GM12892 (cell line): ENCODE measurements at places on chromosomes 7 and 10.

- DNase-seq = no peak
Measured at GRCh38 chr10:70985824-70986622, 97.7 kb upstream of the PCBD1 start.

DNA sequence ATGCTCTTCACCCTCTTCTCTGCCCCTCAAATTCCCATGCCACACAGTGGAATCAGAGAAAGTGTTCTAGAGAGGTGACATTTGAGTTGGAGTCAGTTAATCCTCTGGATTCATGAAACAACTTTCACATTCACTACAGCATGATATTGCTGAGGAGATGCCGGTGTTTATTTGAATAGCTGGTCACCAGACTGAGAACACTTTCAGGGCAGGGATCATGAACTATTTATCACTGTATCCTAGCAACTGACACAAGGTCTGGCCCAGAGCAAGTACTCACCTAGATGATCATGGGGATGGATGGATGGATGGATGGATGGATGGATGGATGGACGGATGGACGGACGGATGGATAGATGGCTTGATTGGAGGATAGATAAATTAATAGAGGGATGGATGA is 116.7 kb upstream of the ZMIZ1 start:
- DNase-seq = no peak

- no peak for DNase-seq
Measured at GRCh38 chr7:100952641-100953040, 3.3 kb downstream of the MUC3A start.

DNA sequence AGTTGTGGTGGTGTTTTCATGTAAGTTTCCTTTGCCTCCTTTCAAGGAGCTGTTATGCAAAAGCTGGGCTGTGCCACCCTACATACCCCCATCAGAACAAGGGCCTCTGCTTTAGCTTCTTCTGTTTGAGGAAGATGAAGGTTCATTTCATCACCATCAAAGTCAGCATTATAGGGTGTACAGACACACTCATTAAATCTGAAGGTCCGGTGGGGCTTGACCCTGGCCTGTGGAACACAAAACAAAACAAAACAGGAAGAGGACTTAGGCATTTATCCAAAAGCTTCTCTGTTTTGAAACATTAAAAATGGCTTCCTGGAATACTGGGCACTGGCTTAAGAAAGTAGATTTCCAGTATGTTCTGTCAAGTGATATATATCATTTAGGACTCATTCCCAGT is 15.8 kb downstream of the POLR3A start:
- DNase-seq = no peak

DNA sequence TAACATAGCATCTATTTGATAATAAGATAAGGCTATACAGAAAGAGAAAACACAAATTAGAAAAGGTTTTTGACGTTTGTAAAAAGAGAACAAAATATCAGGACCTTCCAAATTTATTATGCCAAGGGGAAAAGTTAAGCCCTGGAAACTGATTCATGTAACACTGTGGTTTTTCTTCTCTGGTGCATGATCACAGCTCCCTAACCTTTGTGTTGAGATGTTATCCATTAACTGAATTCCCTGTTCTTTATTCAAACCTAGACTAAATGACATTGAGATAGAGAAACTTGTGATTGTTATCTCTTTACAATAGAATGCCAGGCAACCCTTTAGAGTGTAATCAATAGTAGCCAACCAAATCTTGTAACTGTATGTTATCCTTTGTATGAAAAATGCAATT is 141.5 kb upstream of the NRG3 start:
- DNase-seq = no peak

DNA sequence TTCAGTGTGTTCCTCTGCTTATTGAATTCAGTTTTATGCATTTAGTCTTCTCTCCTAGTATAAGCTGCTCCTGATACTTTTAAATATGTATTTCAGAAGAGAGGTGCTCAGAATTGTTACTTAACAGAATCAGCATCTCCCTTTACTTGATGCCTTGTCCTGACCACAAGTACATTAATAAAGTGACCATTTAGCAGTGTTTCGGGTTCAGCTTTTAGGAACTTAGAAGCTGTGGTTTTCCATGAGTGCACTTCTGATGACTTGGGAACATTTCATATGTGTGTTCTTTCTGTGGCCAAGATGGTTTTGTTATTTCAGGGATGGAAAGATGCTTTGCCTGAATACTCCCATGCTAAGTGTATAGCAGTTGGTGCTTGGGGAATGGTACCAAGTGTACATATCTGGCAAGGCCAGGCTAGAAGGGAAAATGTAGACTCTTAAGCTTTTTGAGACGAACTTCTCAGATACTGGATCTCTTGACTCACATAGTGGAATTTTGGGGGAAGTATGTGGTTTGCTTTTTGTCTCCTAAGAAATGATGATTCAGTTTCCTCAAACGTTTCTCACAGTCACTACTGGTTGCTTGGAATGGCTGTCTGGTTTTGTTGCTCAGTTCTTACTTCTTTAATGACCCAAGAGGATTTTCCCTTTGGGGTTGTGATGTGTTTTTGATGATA is 17.2 kb downstream of the SGPL1 start:
- DNase-seq = no peak

DNA sequence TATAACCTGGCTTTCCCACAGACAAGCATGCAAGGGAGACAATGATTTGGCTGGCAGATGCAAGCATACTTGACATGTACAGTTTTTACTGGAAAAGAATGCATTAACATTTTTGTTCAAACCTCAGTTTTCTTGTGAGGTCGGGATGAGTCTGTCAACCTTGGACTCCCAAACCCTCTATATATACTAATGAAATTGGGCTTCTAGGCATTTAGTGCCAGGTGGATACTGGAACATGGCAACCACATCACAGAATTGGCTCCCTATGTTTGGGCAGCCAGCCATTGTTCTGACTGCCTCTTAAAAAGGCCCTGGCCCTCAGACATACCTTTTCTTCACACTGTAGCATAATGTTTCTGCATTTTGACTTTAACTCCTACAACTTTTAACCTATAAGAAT is 39.1 kb downstream of the CDK6 start:
- no peak for DNase-seq

GRCh38 chr10:2897619-2898508 is 169.5 kb upstream of the PFKP start:
- no peak for DNase-seq

DNA sequence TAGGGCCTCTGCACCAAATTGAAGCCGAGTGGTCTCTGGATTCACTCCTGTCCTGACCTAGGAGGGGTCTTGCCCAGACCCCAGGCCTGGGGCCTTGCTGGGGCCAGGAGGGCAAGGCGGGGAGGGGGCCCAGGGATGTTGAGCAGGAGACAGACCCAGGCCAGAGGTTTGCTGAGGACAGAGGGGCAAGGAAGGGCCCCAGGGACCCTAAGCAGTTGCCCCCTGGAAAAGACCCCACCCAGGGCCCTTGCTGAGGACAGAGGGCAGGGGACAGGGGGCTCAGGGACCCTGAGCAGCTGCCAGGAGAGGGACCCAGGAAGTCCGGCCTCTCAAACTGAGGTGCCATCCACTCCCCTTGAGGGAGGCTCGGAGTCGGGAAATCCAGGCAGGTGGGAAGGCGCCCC is 32.7 kb downstream of the FOXL3 start:
- no peak for DNase-seq

- DNase-seq = no peak
Measured at GRCh38 chr10:49631975-49632374, 18.1 kb downstream of the CHAT start.

DNA sequence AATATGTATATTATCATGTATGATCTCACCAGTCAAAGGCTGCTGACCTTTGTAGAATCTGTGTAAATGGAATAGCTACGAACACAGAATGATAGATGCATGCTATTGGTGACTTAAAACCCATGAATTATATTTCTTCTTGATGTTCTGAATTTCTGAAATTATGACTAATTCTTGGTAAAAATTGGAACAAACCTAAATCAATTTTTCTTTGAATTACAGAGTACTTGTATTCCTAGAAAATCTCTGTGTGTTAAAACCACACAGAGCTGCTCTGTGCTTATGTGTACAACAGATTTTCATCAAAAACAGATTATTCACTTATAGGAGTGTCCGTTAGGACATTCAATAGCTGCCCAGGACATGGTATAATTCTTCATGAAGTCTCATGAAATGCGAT is 108.3 kb upstream of the MDFIC start:
- no peak for DNase-seq

GRCh38 chr10:61539876-61540275 is 86.7 kb upstream of the TMEM26 start:
- DNase-seq = no peak

DNA sequence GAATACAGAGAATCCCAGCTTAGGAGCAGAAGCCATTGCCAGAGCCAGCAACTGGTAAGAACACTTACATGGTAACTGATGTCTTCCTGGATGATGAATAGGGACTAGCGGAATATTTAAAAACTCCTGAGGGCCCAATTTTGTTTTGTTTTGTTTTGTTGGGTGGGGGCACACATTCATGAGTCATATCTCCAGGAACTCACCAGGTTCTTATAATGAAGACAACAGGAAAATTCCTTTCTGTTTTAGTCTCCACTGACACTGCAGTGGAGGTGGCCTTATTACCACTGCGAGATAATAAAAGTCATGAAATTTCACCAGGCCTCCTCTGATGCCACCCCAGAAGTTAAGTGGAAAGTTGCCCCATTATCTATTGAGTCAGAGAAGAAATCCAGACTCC is 6.6 kb upstream of the CUZD1 start:
- no peak for DNase-seq

- no peak for DNase-seq
Measured at GRCh38 chr7:29809533-29810155, 3.3 kb downstream of the WIPF3 start.

DNA sequence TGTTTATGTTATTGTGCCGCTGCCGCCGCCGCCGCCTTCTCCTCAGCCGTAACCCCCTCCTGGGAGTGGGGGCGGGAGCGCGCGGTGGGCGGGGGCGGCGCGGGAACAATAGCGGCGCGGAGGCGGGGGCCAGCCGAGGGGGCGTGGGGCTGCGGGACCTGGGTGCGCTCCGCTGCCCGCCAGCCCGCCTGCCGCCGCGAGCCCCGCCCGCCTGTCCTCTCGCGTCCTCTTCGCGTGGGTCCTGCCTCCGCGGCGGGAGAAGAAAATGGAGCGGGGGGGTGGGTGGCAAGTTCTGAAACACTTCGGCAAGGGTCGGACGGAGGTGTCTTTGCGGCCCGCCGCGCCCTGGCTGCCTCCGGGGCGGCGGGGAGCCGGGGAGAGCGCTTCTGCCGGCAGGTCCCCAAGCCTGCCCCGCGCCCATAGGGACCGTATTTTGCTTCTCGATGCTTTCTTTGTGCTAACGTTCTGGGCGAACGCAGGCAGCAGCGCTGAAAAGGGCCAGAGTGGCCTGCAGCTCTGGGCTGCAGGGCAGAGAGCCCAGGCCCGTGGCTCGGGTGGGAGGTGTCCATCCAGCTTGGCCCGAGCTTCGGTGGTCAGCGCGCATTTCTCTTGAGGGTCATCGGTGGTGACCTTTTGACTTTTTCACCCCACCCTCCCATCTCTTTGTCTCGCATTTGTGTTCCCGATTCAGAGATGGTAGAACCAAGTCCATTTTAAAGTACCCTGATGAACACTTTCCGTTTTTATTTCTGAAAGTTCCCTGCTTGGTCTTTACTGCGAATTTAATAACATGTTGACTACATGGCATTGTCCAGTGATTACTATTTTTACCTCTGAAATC is 613 bp downstream of the MAPK8 start:
- DNase-seq = no peak

GRCh38 chr10:29810816-29811215 is 176.0 kb upstream of the SVIL start:
- DNase-seq = no peak

DNA sequence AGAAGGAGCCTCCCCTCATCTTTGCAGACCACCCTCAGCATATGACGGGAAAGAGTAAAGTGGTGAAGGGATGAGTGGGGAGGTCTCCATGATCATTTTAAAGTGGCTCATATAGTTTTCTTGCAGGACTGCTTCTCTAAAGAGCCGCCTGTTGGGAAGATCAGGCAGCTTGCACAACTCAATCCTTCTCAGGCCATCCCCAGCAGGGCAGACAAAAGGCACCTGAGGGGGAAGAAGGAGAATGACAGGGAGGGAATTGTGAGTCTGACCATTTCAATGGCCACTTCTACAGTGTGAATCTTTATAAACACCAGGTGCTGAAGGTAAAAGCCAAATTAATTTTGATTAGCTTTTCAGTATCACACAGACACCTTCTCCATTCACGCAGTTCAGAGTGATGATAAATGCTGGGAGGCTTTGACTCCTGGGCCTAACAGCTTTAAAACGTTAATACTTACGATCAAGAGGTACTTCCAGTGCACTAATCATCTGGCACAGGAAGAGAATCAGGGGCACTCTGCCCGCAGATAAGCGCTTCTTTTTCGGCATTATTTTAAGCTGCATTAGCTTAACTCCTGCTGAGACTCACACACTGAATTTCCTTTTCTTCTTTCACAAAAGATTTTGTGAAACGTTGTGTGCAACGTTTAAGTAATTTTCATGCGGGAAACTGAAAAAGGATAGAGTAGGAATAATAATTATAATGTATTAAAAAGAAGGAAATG is 109.5 kb upstream of the LAMB4 start:
- no peak for DNase-seq

GRCh38 chr7:47714669-47715607 is 133.0 kb upstream of the TNS3 start:
- DNase-seq = peak; percentile 42

GRCh38 chr7:3187444-3188040 is 113.5 kb upstream of the SDK1 start:
- no peak for DNase-seq

DNA sequence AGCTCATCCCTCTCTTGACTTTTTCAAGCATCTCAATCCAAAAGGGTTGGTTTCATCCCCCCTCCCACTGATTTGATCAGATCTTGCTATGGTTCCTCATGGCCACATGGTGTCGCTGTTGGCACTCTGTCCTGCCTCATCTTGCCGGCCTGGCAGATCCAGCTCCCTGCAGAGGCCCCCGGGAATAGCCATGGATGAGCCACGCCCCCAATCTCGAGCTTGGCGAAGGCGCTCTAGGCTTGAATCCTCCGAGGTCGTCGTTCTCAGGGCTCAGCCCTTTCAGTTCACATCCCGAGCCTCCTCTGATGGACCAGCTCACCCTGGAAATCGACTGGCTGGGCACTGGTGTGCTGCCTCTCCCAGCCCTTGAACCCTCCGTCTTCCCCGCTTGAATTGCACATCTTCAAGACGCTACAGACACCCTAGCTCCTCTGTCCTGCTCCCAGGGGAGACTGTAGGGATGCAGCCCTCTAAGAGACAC is 628.7 kb downstream of the TYW1 start:
- peak; percentile 21 for DNase-seq

- DNase-seq = no peak
Measured at GRCh38 chr10:132448248-132448731, 51.3 kb downstream of the PWWP2B start.

DNA sequence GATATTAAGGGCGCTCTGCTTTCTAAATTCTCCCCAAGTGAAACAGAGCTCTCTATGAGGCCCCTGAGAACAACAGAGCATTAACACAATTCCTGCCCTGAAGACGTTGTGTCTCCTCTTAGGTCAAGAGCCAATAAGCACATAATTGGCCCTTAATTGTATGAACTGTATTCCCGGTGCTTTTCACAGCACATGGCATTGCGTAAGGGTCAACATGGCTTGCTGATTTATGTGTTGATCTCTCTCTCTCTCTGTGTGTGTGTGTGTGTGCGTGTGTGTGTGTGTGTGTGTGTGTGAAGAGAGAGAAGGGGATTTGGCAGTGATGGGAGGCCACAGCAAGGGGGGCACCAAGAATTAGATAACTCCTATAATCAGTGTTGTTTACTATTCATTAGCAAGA is 40.5 kb downstream of the LYZL1 start:
- DNase-seq = no peak
